Bronchial epithelial cell (primary cell): ENCODE measurements at places on chromosomes 1 and 21. TPM values are rescaled to one million over a fixed set of nuclear protein-coding genes. Genes with fewer than 3 reads are reported as not detected.

DIRAS3 gene
- under 0.01 and 0.13 TPM in 2 replicates for total RNA-seq

- no peak for DNase-seq
These were observed 271.3 kb upstream of the PRMT6 start for GRCh38 chr1:106785176-106785575.

DNA sequence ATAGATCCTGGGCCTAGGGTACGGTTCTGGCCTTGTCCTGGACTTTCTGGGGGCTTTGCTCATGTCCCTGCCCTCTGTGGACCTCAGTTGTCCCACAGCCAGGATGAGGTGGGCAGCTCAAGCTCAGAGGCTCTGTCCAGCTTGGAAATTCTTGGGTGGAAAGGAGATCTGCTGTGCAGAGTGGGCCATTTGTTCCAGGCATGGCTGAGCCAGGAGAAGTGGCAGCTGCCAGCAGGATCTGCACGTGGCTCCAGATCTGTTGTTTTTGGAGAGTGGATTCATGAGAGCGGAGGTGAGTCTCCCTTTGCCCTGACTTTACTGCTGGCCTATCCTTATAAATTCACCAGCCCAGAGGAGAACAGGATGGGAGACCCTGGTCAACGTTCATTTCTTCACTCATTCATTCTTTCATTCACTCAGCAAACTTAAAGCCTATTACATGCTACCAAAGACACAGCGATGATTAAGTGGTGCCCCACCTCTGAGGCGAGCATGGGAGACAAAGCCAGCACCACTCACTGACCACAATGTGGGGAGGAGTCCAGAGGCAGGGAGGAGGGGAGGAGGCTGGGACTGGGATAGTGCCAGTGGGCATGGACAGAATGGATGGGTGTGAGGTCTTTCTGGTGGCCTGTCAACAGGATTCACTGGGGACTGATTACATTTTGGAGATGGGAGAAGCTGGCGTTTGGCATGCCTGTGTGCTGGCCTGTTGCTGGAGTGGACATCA is 205.1 kb downstream of the TRABD2B start:
- DNase-seq: peak; percentile 44

DNA sequence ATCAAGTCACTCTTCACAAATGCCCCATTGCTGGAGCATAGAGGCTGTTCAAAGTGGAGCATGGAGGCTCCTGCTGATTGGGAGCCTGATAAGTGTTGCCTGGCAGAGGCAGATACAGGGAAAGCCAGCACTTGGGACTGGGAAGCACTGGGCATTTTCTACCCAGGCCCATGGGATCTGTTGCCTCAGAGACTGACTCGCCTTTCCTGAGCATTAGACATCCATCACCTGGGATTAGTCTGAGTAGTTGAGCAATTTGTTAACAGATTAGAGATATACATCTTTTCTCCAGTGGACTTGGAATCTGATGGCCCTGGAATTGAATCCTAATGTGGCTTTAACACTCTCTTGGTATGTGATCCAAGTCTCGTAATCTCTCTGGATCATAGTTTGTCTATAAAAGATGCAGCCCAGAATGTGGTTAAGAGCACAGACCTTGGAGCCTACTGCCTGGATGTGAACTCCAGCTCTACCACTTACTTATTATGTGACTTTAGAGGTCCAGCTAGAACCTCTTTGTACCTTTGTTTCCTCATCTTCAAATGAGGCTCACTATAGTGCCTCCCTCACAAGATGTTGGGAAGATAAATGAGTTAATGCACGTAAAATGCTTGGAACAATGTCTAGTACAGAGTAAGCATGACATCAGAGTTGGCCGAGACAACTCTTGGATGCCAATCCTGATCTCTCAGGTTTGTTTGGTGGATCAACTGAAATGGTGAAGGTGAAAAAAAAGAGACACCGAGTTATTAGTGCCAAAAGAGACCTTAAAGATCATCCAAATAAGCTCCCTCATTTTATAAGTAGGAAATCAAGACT is 38.3 kb upstream of the NRDC start:
- DNase-seq: peak; percentile 77

DNA sequence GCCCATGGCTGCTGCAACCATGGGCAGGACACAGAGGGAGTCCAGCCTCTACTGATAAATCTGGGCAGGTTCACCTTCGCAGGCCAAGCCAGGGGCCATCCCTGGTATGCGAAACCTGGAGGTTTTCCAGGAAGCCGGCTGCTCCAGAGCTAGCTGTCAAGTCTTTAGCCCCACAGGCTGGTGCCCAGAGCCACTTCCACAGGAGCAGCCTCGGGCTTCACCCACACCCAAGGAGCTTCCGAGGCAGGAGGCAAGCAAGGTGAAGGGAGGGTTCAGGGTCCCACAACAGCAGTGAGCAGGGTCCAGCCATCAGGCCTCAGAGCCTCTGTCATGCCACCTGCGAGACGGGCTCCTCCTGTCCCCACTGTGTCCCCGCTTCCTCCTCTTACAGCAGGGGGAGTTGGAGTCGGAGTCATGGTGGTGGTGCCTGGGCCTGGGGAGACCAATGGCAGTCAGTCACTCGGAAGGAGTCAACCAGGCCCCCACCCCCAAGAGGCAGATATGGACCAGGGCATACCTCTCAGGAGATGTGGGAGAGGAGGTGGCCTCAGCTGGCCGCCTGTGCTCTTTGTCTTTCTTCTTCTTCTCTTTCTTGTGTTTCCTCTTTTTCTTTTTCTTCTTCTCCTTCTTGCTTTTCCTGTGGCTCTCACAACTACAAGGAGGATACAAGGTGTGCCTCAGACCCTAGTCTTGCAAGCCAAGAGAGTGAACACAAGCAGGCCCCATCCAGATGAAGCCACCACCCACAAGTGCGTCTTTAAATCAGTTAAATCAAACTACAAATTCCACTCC is 2.1 kb downstream of the C1orf35 start:
- DNase-seq: no peak

HSD11B1 gene
- 4.1 and 10.5 TPM in 2 replicates for total RNA-seq

- peak; percentile 1 for DNase-seq
These were observed 120.9 kb downstream of the HLX start for GRCh38 chr1:220999872-221000863.

DNA sequence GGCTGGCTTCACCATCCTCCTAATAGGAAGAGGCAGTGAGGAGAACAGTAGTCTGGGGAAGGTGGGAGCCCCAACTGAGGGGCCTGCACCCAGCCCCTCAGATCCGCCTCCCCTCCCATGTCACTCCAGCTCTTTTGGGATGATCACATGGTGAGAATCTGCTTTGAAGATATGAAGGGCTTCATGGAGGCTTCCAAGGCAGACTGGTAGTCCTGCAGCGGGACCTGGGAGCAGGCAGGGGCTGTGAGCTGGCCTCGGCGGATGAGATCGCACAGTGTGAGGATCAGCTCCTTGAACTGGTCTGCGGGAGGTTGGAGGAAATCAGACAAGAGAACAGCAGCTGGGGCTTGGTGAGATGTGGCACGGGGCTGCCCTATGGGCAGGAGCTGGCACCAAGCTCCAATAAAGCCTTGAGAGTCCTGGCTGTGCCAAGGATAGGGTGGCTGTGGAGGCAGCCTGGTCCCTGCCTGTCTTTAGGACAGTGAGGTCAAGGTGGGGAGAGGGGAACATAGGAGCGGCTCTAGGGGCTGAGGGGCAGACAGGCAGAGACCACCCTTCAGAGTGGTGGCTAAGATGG is 12.3 kb upstream of the SRSF4 start:
- DNase-seq: no peak

DNA sequence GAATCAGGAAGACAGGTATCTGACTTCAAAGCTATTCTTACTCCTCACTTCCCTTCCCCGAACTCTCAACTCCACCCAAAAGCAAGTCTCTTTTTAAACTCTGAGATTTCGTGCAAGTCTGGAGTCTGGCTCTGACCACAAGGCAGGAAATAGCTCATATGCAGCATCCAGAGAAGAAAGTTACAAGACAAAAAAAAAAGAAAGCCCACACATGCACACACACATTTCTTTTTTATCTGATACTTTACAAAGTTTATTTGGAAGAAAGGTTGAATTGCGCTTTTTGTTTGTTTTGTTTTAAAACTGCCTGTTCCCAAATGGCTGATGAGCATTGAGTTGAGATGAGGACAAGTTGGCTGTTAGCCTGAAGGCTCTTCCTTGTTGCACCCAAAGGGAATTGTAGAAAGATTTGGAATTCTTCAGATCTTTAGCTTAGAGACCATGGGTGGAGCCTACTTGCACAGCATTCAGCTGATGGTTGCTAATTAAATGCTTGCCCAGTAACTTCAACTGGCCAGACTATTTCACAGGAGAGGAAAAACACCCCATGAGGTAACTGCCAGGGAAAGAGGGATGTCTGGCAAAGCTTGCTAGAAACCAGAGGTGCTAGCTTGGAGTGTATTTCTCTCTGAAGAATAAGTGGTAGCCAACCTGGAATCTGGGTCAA is 490.3 kb downstream of the TTLL7 start:
- DNase-seq: peak; percentile 7

F13B gene
- total RNA-seq: not detected in 2 replicates

OLFML2B gene
- total RNA-seq: not detected in 2 replicates

DNA sequence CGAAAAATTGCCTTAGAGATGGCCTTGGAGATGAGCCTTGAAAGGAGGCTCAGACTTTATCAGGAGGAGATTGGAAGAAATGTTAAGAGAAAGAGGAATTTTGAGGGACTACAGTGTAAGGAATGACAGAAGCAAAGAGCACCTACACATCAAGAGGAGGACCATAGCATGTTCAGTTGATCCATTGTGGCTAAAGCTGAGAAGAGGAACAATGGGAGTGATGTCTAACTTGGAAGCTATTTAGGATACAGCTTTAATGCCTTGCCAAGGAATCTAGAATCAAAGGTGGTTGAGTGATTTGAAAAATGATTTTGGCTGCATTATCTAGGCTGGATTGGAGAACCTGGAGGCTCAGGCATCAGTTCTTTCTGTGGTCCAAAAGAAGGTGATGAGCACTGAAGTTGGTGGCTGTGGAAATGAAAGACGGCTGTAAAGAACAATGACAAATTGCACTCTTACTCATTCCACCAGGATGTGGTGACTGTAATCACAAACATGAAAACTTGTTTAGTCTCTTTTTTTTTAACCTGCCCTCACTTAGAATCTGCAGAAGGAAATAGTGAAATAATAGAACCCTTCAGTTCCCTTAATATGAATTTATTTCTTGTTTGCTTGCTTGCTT is 11.3 kb downstream of the FAM20B start:
- DNase-seq: peak; percentile 76

DNA sequence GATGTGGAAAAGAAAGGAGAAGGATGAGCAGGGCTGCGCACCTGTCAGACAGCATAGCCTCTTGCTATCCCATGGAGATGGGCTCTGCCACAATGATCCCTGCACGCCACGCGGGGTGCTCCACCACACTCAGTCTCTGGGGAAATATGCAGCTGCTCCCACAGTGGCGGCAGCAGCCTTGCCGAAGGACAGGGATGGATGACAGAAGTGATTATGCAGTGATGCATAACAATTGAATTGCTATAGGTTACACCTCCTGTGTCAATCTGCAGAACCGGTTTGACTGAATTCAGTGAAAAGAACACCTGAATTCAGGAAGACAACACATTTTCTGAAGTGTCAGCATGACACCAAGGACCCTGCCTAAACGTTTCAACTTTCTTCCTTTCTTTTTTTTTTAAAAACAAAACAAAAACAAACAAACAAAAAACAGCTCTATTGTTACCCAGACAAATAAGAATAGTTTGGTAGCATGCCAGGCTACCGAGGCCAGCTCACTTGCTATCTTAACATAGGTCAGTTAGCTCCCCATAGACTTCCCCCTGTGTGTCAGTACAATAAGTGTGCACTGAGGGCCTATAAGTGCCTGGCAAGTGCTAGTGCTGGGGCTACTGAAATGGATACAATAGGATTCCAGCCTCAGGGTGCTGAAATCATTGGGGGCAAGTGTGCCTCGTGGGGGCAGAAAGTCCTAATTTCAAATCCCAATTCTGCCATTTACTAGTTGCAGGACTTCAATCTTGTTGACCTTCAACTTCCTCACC is 127.6 kb upstream of the LMO4 start:
- DNase-seq: peak; percentile 73

DNA sequence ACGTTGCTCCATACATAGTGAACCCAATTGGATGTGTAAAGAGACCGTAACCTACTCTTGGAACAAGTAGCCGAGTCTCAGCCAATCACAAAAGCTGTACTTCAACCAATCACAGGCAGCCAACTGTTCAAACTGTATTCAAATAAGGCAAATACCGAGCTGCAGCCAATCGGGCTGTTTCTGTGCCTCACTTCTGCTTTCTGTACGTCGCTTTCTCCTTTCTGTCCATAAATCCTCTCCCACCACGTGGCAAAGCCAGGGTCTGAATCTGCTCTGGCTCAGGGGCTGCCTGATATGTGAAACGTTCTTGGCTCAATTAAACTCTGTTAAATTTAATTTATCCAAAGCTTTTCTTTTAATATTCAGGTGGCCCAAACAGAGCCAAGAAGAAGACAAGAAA is 210.3 kb downstream of the URB2 start:
- no peak for DNase-seq

DNA sequence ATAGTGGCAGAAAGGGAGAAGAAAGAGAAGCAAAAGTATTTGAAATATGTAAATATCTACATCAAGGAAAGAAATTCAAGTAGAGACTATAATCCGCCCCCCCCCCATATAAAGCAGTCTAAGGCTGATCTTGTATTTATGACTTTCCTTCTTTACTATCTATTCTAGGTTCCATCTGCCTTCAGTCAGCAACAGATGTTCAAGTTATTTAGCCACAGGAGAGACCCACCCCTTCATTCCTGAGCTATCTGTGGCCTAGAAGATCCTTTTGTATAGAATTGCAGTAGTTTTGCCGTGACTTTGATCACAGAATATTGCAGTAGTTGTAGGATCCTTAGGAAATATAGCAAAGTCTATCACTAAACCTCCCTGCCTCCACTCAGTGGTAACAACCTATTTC is 10.7 kb upstream of the BSDC1 start:
- no peak for DNase-seq

- peak; percentile 54 for DNase-seq
These were observed 1.7 kb downstream of the TNFSF4 start for GRCh38 chr1:173205146-173206051.

TSPEAR gene
- not detected in 2 replicates for total RNA-seq

- no peak for DNase-seq
These were observed 505 bp downstream of the LMNA start for GRCh38 chr1:156114919-156115513.

- no peak for DNase-seq
These were observed 65.5 kb downstream of the DMRTB1 start for GRCh38 chr1:53524428-53525375.

- DNase-seq: no peak
These were observed 12.2 kb downstream of the PAFAH2 start for GRCh38 chr1:25985670-25986069.

HPDL gene
- total RNA-seq: under 0.01 and 0.53 TPM in 2 replicates

TNN gene
- total RNA-seq: not detected in 2 replicates
